ENCODE measurements at places on chromosomes 3 and 15. TPM values are rescaled to one million over a fixed set of nuclear protein-coding genes. Genes with fewer than 3 reads are reported as not detected.

Gene JAGN1
- total RNA-seq = 35.1 TPM

Gene TNFAIP8L3
- 47.5 TPM for total RNA-seq

Gene SPINK8
- total RNA-seq = not detected

Gene KBTBD12
- not detected for total RNA-seq

Gene LRRC34
- 7.9 TPM for total RNA-seq

Gene LRRC2
- under 0.01 TPM for total RNA-seq

Gene ALG1L2
- total RNA-seq = 0.33 TPM

Gene COLQ
- total RNA-seq = 0.66 TPM

Gene ST8SIA2
- not detected for total RNA-seq

Gene TUSC7
- not detected for total RNA-seq

Gene KBTBD13
- total RNA-seq = under 0.01 TPM

Gene KCNH8
- total RNA-seq = not detected

Gene MKRN2OS
- 0.33 TPM for total RNA-seq

Gene CCR8
- not detected for total RNA-seq

Gene FILIP1L
- total RNA-seq = 19.5 TPM

Gene SLC27A2
- not detected for total RNA-seq

Gene SCN11A
- total RNA-seq = under 0.01 TPM
